ENCODE measurements at places on chromosomes 7 and 10.
A peak's percentile ranks its signal among the peaks of the same experiment; 100 is the strongest.

GRCh38 chr10:101793526-101793925 lies 10.3 kb upstream of the NPM3 start:
- DNase-seq: no peak

GRCh38 chr10:83459124-83459523 lies 680.2 kb upstream of the GHITM start:
- DNase-seq: no peak

GRCh38 chr10:111344804-111345203 lies 268.0 kb downstream of the ADRA2A start:
- DNase-seq: peak; percentile 27

DNA sequence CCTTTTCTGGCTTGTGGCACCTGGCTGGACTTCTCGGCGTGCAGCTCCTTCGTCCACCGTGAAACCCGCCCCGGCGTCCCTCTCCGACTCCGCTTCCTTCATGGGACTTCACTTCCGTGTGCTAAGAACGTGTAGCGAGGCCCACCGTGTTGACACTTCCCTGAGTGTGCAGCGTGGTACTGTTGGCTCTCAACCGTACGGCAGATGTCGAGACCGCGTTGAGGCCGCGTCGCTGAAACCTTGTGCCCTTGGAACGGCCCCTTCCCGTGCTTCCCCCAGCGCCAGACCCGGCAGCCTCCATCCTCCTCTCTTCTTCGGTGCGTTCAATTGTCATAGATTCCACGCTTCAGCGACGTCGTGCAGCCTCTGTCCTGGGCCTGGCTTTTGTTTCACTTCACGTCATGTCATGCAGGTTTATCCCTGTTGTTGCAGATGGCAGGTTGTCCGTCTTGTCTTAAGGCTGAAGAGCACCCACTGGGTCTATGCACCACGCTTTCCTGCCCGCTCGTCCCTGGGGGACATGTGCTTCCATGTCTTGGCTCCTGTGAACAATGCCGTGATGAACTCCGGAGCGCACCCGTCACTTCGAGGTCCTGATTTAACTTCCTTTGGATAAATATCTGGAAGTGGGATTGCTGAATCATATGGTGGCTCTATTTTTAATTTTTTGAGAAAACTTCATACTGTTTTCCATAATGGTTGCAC lies 465.3 kb downstream of the DNAJB6 start:
- DNase-seq: no peak

GRCh38 chr7:151175793-151176311 lies 8.4 kb upstream of the GBX1 start:
- DNase-seq: no peak

GRCh38 chr7:98049034-98049433 lies 57.6 kb upstream of the LMTK2 start:
- DNase-seq: no peak

DNA sequence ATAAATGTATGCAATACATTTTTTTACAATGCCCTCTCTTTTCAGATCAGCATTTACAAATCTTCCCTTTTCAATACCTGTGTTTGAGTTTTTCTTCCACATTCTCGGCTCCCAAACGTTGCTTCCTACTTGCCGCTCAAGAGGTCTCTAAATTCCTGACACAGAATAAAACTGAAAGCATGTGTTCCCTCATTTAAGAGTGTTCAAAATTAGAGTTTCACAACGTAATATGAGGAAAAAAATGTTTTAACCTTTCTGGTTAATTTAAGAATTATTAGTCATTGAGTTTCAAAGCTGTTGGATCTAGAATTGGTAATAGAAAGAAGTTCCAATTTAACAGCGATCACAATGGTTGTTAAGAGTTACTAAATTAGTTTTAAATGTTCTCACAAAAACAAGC lies 100.4 kb downstream of the ARID5B start:
- DNase-seq: no peak

- DNase-seq: no peak
These were observed 27.8 kb downstream of the DCLRE1C start for GRCh38 chr10:14926061-14926470.

DNA sequence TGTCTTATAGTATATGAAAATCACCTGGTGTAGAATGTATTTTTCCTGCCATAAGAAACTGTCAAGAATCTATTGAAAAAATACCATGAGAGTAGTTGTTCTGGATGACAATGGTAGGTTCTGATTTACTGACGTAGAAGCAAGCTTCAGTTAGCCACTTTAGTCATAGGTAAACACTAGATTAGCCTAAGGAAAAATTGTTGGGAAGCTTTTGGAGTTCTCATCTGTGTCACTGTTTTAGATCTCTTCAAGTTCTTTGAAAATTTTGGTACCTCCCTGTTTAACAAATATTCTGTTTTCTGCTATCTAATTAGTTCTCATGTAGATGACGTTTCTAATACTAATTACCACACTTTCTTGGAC lies 131.8 kb downstream of the ADK start:
- DNase-seq: no peak

DNA sequence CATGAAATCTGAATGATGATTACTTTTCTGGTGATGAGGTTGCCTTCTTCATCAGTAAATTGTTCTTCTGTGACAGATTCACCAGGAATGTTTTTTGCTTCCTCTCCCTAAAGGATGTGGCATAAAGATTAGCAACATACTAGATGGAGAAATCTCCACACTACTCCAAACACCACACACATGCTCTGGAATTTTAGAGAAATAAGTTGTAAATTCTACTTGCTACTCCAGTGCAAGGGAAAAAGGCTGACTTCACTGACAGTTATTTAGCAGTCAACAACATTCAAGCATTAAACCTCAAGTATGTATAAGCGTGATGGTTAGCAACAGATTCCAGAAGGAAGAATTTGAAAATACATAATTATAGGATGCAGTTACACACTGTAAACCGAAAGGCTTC lies 137.9 kb upstream of the CCDC6 start:
- DNase-seq: peak; percentile 33

DNA sequence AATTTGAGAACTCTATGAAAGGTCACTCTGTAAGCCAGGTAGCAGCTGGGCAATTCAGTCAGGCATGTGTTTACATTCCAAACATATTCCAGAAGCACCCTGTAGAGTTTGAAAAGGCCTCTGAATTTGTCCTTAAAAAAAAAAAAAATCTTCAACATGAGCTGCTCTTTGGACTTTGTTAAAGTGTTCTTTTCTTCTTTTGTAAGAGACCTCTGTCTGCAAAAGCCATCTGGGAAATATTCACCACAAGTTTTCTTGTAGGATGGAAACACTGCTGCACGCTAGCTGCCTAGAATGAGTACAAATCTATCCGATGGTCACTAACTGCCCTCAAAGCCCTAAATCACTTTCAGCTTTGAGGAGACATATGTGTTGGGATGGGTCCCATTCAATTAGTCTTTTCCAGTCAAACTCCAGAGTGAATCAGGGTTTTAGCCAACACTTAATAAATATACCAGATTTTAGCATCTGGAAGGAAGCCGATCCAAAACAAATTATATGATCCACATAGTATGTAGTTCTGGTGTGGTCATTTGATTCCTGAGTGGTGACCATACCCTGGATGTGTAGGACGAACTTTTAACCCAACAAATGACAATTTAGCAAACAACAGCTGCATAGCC lies 85.9 kb downstream of the CD36 start:
- DNase-seq: peak; percentile 50

GRCh38 chr7:11970132-11970531 lies 138.1 kb upstream of the THSD7A start:
- DNase-seq: no peak
